ENCODE measurements at places on chromosomes 2 and 18.

DNA sequence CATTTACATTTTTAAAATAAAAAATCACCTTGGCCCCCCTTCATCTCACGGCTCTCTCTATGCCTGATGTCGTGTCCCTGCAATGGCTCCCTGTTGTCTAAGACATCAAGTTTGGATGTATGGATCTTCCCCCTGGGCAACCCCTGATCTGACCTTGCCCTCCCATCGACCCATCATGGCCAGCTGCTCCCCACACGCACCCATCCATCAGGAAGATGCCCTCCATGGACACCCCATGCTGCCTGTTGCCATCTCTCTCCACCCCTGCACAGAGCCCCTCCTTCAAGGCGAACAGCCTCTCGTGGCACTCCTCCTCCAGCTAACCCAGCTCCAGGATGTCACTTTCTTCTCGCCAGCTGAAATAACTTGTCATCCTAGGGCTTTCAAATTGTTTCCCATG lies 59.5 kb downstream of the DPYSL5 start:
- DNase-seq, result no peak

- DNase-seq, result no peak
These were observed 3.9 kb downstream of the NCK2 start for GRCh38 chr2:105748566-105748965.

DNA sequence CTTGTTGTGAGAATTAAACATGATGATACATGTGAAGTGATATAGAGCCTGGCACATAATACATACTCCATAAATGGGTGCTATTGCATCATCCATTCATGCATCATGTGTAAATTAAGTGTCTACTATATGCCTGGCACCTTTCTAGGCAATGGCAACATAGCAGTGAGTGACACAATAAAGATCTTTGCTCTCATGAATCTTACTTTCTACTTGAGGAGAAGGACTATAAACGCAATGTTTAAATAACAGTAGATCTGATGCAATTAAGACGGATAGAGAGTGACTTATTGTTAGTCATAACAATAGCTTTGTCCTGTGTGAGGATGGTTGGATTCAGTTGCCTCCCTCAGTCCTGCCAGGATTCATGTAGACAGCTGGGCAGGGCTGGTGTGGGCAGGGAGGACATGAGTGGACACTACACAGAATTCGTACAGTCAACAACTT lies 88.4 kb upstream of the NPAS2 start:
- DNase-seq, result no peak

DNA sequence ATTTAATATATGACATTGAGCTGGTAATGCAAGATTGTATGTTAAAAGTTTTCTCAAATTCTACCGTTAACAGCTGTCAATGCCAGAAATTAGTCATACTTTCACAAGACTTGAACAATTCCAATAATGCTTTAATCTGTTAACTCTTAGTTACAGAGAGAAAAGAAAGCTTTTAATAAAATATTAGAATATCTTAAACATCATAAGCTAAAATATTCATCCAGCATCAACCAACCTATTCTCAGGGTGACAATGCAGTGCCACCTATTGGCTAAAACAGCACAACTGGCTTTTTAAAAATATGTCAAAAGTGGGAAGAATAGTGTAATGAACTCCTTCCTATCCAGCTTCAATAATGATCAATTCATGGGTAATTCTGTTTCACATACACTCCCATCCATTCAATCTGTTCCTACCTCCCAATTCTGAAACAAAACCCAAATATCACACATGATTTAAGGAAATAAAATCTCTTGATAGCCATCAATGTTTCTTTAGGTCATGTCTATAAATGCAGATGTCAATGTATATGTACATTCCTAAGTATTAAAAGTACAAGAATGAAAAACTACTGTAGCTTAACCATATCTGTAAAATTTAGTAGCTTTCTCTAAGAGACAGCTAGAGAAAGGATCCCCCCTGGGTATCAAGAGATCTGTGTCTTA lies 79.8 kb upstream of the CCDC141 start:
- DNase-seq, result no peak

DNA sequence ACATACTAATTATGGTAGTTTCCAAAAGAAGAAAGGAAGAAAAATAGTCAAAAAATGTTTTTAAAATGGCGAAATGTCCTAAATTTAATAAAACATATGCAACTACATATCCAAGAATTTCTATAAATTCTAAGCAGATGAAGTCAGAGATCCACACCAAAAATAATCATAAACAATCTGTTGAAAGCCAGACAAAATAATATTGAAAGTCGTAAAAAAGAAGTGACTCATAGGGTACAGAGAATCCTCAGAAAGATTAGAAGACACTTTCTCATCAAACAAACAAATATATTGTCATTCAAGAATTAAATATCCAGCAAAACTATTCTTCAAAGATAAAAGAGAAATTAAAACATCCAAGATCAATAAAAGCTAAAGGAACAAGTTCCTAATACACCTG lies 281.4 kb upstream of the ZNF804A start:
- DNase-seq, result no peak

GRCh38 chr2:102106133-102106556 lies 36.4 kb upstream of the IL1R1 start:
- DNase-seq, result no peak

DNA sequence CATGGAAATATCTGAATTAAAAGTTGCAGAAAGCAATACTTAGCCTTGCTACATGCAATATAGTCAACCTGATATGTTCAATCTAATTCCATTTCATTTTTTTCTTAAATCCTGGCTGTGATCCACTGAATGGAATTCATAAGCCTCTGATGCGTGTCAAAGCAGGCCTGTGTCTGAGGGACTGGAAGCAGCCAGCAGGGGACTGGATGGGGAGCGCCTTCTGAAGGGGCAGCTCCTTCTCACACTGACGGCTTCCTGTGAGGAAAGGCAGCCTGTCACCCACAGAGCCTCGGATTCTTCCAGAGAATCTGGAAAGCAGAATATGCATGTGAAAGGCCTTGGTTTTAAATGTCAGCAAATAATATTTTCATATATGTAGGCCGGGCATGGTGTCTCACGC lies 73.5 kb downstream of the KCNF1 start:
- no peak for DNase-seq

DNA sequence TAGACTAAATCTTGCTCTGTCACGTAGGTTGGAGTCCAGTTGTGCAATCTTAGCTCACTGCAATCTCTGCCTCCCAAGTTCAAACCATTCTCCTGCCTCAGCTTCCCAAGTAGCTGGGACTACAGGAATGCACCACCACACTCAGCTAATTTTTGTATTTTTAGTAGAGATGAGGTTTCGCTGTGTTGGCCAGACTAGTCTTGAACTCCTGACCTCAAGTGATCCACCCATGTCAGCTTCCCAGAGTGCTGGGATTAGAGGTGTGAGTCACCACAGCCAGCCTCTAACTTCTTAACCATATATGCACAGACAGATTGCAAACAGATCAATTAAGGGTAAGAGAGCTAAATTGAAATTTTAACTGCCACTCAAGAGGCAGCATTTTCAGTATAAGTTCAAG lies 22.1 kb upstream of the CNGA3 start:
- no peak for DNase-seq

DNA sequence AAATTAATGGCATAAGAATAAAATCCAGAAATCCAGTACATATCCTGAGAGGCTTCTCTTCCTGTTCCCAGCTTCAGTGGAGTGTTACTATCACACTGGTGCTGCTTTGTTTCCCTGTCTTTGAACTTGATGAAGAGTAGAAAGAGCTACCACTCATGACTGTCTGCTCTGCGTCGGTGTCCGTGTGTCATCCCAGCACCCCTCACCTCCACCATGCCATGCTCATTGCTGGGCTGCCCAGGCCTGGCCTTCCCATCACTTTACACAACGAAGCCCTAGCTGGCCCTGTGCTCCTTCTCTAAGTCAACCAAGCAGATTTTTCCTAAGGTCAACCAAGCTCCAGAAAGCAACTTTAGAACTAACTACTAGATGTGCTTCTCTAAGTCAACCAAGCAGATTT lies 215.4 kb downstream of the DOK6 start:
- no peak for DNase-seq

- no peak for DNase-seq
These were observed 36.5 kb upstream of the PTPN4 start for GRCh38 chr2:119723186-119723585.

Measured in activated T-cell treated with anti-CD3 and anti-CD28 coated beads for 4 hours (primary cell).